Epithelial cell of proximal tubule (primary cell): ENCODE measurements at places on chromosomes 3 and 15. TPM values are rescaled to one million over a fixed set of nuclear protein-coding genes. Genes with fewer than 3 reads are reported as not detected.

DNA sequence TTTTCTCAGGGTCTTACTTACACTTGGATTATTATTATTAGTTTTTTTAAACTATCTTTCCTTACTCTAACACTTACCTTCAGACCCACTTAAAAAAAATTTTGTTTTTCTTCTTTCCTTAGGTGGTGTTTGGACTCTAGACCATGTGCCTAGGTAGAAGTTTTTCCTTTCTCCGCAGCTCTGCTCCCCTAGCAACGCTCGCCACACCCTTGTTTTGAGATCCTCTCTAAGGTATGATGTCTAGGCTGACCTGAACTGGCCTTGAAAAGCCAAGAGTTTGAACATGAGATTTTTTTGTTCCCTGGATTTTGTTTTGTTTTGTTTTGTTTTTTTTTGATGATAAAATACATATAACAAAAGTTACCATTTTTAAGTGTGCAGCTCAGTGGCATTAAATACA lies 16.2 kb downstream of the ZNF592 start:
- no peak for DNase-seq

- DNase-seq = no peak
These were observed 230.6 kb upstream of the CNTN3 start for GRCh38 chr3:74845081-74845480.

GRCh38 chr3:81452418-81452817 lies 309.0 kb downstream of the GBE1 start:
- DNase-seq = no peak

- peak; percentile 33 for DNase-seq
These were observed 129.9 kb downstream of the RORA start for GRCh38 chr15:61099020-61099810.

DNA sequence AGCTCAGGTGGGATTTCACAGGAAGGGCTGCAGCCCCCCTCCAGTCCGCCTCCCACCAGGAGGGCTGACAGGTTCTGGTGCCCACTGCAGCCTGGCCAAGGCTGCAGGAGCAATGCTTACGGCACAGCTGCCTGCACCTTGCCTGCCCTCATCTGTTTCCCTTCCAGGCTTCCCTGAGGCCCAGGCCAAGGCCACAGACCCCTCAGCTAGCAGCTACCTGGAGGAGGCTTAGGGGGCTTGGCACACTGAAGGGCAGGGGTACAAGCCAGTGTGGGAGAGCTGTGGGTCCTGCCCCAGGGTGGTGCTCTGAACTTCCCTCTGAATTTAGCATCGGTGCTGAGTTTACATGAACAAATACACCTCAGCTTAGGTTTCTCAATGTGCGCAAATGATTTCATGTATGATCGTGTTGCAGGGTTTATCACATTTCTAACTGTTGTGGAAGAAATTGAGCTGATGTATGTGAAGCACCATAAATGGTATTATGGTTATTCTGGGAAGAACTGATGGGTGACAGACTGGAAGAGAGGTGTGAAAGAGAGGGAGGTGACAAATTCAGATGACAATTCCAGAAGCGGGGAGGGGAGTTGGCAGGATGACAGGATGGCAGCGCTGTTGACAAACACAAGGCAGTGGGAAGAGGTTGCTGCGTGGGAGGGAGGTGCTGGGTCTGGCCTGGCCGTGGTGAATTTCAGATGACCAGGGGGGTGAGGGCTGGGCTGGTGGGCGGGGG lies 6.1 kb downstream of the RHCG start:
- DNase-seq = no peak

DNA sequence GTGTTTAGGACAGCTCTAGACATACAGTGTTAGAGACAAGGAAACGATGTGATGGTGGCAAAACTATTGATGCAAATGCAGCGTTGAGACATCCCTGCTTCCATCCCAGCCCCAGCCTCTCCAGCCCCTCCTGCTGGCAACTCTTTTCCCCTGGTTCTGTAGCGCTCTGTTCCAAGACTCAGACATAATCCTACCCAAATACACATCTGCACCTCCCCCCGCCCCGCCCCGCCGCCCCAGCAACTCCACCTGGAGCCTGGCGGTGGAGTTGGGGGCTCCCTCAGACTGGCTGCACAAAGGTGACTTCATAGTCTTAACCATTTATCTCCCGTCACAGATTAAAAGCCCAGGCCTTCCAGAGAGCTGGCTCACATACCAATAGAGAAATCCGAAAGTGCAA lies 7.2 kb upstream of the SEC22A start:
- no peak for DNase-seq

GRCh38 chr3:30980993-30981392 lies 86.5 kb upstream of the GADL1 start:
- DNase-seq = no peak

DNA sequence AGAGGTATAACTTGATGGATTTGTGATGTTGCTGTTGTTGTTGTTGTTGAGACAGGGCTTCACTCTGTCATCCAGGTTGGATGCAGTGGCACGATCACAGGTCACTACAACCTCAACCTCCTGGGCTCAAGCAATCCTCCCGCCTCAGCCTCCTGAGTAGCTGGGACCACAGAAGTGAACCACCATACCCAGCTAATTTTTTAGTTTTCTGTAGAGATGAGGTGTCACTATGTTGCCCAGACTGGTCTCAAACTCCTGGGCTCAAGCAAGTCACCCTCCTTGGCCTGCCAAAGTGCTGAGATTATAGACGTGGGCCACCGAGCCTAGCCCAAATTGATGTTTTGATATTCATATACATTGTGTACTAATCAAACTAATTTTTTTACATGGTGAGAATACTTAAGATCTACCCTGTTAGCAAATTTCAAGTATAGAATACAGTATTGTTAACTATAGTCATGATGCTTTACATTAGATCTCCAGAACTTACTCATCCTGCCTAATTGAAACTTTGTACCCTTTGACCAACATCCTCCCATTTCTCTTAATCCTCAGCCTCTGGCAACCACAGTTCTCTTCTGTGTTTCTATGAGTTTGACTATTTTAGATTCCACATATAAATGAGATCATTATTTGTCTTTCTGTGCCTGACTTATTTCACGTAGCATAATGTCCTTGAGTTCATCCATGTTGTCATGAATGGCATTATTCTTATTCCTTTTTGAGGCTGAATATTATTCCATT lies 23.2 kb downstream of the LMCD1 start:
- DNase-seq = no peak

DNA sequence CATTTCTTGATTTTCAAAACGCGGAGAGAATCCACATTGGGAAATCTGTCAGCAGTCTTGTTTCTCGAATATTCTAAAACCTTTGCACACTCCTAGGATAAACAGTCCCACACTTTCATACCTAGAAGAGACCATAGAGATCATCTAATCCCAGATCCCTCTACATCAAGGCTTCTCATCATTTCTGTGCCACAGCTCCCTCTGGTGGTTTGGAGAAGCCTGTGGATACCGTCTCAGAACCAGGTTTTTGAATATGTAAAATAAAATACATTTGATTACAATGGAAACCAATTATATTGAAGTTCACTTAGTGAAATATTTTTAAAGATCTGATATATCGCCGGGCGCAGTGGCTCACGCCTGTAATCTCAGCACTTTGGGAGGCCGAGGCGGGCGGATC lies 211.9 kb upstream of the GOLGA6L4 start:
- DNase-seq = no peak

DNA sequence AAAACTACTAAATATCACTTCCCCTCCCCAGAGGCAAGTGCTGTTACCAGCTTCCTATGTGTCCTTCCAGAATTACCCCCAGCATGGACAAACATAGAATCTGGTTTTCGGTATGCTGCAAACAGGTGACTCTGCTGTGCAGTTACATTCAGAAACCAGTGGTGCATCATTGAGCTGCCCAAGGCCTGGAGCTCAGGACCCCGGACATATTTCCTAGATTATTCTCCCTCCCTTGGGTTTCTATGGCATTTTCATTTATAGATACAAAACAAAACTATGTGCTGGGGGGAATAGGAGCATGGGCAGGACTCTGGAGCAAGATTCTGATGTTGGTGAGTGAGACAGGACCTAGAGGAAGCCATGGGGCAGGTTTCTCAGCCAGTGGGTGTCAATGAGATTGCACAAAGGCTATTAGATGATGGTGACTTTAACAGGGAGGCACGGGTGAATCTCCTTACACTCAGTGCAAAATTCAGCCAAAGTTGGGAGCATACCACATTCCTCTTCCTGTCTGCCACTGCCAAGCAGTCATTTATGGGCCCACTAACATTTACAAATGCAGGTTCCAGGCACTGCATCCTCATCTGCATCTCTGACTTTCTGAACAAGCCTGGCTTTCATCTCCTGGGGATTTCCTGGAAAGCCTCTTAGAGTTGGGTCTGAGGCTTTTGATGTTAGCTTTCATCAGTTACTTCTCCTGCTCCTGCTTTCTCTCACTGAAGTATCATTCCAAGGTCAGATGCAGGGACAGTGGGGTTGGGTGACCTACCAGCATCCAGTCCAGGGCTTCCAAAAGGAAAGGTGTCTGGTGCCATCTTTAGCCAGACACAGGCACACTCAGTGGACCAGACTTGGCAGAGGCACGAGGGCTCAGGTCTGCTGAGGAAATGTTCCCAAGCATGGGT lies 44.5 kb downstream of the CMTM7 start:
- DNase-seq = no peak

- DNase-seq = no peak
These were observed 309.7 kb upstream of the TPRG1 start for GRCh38 chr3:188861842-188862744.

- no peak for DNase-seq
These were observed 138.5 kb downstream of the CLSTN2 start for GRCh38 chr3:140073278-140074045.

The ZNF660 gene
- 1.7 and 2.5 TPM in 2 replicates for total RNA-seq

The IL20RB gene
- 0.14 TPM in 1 of 2 replicates, not detected in the other for total RNA-seq

The THBS1 gene
- 61.7 and 168 TPM in 2 replicates for total RNA-seq

The CCDC51 gene
- total RNA-seq = 22.0 and 26.9 TPM in 2 replicates

The HEG1 gene
- total RNA-seq = 17.6 and 19.6 TPM in 2 replicates

The ZNF654 gene
- 1.8 and 4.6 TPM in 2 replicates for total RNA-seq
